Daoy (cell line): ENCODE measurements at places on chromosomes 2 and 18.
A peak's percentile ranks its signal among the peaks of the same experiment; 100 is the strongest.

GRCh38 chr2:152761214-152761613 lies 42.8 kb downstream of the ARL6IP6 start:
- DNase-seq, result no peak

DNA sequence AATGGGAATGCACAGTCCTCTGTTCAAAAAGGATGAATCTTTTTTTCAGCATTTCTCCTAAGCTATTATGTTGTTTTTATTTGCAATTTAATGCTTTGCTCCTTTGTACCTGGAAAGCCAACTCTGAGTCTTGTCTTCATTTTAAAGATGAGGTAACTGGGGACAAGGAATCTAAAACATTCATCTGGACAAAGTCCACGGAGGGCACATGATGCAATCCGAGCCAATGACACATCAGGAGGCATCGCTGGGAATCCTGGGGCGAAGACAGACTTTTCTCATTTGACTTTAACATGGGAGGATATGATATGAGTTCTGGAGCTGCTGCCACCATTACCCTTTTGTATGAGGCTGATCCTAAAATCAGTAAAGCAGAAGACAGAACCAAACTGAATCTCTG lies 116.5 kb upstream of the REG3G start:
- peak; percentile 2 for DNase-seq

- DNase-seq, result no peak
These were observed 46.9 kb downstream of the MAL start for GRCh38 chr2:95072424-95072823.

DNA sequence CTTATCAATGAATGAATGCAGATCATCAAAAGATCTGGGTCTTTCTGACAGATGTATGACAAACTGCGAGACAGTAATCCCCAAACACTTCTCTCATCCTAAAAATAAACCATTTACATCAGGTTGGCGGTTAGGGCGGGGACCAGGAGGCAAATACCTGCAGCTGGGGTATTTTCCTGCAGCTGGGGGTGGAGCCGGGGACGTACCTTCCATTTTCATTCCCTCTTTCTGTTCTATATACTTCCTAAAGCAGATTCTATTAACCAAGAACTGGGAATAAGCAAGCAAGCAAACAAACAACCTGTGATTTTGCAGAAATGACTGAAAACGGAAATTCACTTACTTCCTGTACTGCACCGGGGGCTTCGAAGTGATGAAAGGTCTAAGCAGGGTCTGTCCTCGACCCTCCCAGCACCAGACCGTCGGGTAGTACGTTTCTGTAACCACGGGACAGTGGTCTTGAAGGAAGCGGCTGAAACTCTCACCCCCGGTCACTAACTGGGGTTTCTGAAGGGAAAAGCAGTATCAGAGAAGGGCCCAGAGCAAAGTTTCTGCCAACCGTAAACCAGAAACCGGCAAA lies 1.2 kb downstream of the ABHD3 start:
- no peak for DNase-seq

DNA sequence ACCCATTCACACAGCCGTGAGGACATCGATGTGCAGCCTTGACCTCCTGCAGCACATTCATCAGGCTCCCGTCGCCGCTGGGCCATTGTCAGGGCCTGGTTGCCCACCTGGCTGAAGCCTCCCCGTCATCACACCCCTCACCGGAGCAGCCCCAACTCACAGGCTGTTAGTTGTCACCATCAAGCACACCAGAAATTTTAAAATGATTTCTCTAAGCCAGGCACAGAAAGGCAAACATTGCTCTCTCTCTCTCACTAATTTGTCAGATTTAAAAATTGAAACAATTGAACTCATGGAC lies 167.1 kb downstream of the RTP5 start:
- no peak for DNase-seq

DNA sequence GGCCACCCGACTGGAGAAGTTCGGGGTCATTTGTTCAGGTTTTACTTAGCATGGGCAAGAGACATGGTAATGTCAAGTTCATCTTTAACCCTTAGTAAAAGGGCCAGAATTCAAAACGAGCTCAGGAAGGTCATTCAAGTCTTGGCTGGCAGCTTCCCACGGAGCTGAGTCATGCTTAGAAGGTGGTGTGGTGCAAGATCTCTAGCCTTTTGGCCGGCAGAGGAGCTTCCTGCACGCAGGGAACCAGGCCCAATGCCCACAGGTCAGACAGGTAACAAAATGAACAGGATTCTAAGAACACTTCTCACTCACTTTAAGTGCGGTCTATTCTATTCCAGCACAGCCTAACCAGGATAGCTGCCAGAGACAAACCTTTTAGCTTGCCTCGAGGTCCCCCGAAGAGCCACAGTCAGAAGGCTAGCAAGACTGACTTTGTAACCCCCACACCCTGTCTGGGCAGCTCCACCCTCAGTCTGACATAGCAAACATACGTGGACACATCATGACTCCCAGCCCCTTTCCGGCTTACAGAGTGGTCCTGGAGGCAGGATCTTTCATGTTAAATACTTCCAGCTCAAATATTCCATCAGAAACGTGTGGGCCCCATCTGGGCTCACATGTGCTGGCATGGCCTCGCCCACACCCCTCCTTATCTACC lies 292.7 kb downstream of the BCL11A start:
- peak; percentile 66 for DNase-seq

DNA sequence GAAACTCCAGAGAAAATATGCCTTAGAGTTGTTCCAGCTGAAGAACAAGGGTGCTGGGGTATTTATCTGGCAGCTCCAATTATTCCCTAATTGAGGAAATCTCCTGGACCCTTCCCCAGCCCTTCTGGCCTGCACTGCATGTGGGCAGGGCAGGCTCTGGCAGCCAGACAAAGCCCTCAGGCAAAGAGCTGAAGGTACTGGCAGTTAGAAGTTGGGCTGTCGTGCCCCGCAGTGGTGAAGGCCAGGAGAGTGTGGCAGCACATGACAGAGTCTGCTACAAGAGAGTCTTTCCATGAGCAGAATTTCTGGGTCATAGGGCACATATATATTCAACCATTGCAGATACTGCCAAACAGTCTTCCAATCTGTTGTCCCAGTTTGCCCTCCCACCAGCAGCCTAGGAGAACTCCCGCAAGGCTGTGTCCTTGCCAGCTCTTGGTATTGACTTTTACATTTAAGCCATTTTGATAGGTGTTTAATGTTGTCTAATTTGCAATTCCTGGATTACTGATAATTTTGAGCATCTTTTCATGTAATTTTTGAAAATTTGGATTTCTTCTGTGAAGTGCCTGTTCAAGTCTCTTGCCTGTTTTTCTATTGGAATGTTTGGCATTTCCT lies 26.6 kb downstream of the ONECUT2 start:
- DNase-seq, result no peak

DNA sequence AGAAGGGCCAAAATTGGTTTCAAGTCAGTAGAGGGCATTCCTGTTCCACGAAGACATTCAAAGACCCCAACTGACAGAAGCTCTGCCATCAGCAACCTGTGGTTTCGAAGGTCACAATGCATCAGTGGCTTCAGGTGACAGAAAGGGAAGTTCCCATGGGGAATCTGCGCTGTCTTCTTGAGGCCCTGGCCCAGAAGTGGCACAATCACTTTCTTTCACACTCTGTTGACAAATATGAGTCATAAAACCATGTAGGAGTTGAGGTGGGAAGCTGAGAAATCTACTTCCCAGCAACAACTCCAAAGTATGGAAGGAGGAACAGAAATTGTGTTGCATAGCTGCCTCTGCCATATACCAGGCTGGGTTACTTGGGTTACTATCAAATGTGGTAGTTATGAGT lies 621.1 kb upstream of the FANCL start:
- DNase-seq, result no peak

- DNase-seq, result peak; percentile 69
These were observed 6.4 kb downstream of the SALL3 start for GRCh38 chr18:78986018-78986481.

DNA sequence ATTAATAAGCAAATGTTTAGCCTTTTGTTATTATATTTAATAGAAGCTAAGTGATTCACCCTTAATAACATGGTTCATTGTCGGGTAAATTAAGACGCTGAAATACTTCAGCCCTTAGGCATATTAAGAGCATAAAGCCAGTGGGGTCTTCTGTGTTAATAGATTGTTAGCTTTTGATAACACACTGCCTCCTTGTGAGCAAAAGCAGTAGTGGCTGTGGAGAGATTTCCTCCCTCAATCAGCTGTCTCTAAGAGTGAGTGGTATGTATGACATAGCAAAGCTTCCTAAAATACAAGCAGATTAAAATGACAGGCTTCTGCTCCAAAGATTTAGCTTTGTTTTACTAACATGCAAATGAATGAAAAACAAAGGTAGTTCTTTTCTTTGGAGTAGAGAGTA lies 143.7 kb upstream of the SYT4 start:
- no peak for DNase-seq

- peak; percentile 65 for DNase-seq
These were observed 98.3 kb upstream of the ID2 start for GRCh38 chr2:8583400-8584173.

DNA sequence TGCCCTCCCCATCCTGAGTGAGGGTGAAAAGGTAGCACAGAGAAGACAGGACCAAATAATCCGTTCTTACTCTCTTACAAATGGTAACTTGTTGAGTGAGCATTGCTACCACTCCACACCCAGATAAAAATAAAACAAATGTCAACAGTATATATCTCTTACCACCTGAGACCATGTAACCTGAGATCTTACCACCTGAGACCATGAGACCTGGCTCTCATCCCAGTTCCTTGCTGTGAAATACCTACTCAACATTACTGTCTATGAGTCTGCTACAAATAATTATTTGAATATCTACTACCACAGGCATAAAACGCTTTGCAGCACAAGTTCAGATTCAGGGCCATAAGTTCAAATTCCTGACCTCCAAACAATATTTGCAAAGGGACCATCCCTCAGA lies 234.7 kb downstream of the C1D start:
- DNase-seq, result no peak
